ENCODE measurements at places on chromosomes 2 and 18. TPM values are rescaled to one million over a fixed set of nuclear protein-coding genes. Genes with fewer than 3 reads are reported as not detected.

The ZNF804A gene
- 0.28 TPM for polyA plus RNA-seq

The MSTN gene
- polyA plus RNA-seq, result 43.1 TPM

The CIAO1 gene
- polyA plus RNA-seq, result 43.5 TPM

The SPDYA gene
- 1.5 TPM for polyA plus RNA-seq

The OTOF gene
- 15.7 TPM for polyA plus RNA-seq

The PSD4 gene
- polyA plus RNA-seq, result 1.6 TPM

The ARHGAP15 gene
- polyA plus RNA-seq, result 7.3 TPM

The AGPS gene
- polyA plus RNA-seq, result 27.5 TPM

The CYBRD1 gene
- 73.0 TPM for polyA plus RNA-seq

The CCDC121 gene
- polyA plus RNA-seq, result 5.1 TPM

All from hindlimb muscle (tissue), 1 donor.